Left lobe of liver (tissue), 2 donors: ENCODE measurements at places on chromosomes 12 and 14. TPM values are rescaled to one million over a fixed set of nuclear protein-coding genes. Genes with fewer than 3 reads are reported as not detected.

- DNase-seq = no peak
Observed at GRCh38 chr12:18939051-18939450, 190.5 kb upstream of the PLEKHA5 start.

GRCh38 chr12:67742461-67742860 is 93.9 kb downstream of the DYRK2 start:
- DNase-seq = no peak

DNA sequence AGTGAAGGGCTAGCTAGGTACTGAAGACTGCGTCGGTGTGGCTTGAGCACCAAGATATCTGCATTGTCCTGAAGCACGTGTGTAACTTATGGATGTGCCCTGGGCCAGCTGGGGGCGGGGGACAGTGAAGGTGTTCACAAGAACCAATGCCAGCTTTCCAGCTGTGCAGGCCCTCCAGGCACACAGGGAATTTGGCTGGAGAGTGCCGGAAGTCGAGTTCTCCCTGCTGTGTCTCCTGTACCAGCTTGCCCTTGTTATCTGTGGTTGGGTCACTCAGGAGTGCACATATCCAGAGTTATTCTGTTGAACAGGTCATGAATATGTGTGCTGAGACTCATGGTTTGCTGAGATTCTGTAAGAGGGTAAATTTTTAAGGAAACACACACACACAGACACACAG is 75.9 kb upstream of the CRY1 start:
- DNase-seq = no peak

DNA sequence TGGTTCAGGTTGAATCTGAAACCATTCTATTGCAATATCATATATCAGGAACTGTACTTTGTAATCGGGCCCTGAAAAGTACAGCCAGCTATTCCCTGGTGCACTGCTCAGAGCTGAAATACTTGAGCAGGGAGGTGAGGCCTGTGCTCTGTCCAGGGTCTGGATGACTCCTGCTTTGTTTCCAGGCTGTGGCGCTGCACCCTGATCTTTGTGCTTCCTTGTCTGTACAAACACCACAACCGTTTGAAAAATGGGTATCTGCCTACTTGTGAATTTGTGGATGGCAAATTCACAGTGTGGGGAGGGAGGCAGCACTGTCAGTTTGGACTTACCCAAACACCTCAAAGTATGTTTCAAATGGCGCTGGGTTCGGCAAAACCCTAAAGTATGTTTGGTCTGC is 155.4 kb upstream of the FAR2 start:
- no peak for DNase-seq

DNA sequence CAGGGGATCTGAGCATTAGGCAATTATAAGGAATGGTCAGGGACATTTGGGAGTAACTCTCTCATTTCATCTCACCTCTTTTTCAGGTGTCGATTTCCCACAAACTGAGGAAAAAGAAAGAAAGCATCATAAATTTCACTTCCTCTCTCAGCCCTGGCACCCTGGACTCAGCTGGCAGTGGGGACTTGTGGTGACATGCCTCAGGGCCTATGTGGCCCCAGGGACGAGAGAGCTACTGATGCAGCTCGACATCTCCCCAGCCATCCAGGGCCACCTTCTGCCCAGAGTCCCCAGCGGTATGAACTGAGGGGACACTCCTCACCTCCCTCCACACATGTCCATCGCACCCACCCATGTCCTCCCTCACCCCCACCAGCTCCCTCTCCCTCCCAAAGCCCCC is 11.7 kb downstream of the TNFRSF1A start:
- no peak for DNase-seq

DNA sequence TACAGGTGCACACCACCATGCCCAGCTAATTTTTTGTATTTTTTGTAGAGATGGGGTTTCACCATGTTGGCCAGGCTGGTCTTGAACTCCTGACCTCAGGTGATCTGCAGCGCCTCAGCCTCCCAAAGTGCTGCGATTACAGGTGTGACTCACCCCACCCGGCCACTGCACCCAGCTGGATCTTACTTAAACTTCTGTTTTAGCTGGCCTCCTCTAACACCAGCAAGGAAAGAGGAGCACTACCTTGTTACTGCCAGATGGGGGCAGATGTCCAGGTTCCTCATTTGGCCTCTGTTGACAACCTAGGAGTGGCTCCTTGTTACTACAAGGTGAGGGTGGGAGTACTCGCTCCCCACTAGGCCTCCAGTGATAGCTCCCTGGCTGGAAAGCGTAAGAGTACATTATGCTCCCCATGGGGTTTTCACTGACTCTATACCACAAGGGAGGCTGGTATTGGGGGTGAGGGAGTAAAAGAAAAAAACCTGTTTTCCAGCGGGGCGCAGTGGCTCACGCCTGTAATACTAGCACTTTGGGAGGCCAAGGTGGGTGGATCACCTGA is 13.2 kb upstream of the ARF6 start:
- DNase-seq = no peak

DNA sequence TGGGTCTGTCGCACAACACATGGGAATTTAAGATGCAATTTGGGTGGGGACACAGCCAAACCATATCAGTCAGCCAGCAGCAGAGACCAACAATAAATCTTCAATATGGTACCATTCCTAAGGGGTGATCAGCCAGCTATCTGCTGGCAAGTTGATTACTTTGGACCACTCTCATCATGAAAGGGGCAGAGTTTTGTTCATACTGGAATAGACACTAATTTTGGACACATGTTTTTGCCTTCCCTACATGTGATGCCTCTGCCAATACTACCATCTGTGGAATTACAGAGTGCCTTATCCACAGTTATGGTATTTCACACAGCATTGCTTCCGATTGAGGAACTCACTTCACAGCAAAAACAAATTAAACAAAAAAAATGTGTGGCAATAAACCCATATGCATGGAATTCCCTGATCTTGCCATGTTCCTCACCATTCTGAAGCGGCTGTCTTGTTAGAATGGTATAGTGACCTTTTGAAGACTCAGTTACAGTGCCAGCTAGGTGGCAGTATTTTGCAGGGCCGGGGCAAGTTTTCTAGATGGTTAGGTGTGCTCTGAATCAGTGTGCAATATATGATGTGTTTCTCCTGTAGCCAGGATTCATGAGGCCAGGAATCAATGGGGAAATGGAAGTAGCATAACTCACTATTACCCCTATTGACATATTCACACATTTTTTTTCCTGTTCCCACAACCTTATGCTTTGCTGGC is 179.0 kb upstream of the IGF1 start:
- no peak for DNase-seq

- DNase-seq = no peak
Observed at GRCh38 chr14:96235426-96235825, 20.6 kb upstream of the BDKRB1 start.

DNA sequence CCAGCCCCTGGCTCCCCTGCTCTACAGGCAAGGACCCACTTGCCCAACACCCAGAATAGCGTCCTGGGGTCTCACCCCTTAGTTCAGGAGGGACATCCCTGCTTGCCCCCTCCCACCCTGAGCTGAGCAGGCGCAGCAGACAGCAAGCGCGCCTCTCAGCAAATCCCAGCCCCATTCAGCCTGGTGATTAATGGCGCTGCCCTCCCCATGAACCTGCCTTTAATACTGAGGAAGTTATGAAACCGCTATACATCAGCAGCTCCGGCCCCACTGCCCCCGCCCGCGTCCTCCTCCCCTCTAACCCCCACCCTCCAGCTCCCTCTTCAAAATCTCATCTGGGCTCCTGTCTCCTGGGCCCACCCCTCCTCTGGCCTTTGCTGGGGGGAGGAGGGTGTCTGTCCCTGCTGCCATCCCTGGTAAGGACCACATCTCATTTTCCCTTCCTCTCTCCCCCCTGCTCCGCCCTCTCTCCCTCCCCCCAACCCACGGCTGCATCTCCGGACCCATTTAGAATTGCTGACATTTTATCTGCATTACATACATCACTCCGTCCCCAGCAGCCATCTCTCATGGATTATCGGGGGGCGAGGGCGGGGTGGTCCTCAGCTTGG is 7.1 kb upstream of the SMUG1 start:
- DNase-seq = no peak

DNA sequence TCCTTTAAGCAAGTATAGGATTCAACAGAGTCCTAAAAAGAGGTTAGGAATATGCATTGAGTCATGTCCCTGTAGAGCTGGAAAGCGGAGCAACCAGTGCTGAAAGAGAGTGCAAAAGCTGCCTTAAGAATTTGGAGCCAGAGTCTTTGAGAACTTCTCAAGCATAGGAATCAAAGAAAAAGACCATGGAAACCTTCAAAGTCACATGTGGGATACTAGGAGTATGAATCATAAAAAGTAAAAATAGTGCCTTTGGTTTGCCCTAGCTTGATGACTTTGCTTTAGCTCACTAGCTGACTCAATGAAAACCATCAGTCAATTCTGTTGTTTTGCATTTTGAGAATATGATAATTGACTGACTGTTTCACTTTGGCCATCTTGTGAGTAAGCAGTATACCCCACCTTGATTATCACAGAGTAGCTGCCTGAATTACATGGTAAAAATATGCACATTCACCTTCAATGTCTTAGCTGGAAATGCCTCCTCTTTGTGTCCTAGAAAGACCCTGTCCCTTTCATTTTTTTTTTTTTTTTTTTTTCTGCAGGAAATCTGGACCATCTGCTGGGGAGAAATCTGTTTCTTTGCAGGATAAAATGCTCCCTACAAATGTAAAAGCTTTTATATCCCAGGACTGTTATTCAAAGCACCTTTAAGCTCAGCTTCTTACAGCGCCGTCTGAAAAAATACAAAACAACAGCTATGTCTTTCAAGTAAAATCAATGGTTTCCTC is 248.6 kb upstream of the KRR1 start:
- no peak for DNase-seq

GRCh38 chr12:903055-903454 is 46.4 kb downstream of the RAD52 start:
- no peak for DNase-seq

DNA sequence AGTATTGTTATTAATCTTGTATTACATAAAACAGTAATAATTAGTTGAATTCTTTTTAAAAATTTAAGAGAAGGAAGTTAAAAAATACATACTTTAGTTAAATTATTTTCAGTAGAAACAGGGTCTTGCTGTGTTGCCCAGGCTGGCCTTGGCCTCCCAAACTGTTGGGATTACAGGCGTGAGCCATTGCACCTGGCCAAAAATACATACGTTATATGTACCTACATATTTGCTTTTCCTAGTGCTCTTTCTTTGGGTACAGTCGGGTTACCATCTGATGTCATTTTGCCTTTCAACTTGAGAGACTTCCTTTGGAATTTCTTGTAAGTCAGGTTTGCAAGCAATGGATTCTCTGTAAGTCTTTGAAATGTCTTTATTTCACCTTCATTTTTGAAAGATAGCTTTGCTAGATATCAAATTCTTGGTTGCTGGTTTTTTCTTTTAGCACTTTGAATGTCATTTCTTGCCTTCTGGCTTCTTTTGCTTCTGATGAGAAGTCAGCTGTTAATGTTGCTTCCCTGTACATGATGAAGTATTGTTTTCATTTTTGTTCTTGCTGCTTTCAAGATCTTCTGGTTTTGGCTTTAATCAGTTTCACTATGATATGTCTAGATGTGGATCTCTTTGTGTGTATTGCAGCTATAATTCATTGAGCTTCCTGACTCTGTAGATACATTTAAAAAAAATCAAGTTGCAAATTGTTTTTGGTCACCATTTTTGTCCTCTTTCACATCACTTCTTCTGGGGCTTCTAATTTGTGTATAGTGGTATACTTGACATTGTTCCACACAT is 84.4 kb downstream of the SPATS2 start:
- no peak for DNase-seq

- peak; percentile 79 for DNase-seq
Observed at GRCh38 chr12:54360717-54361456, 3.4 kb downstream of the GPR84 start.

DNA sequence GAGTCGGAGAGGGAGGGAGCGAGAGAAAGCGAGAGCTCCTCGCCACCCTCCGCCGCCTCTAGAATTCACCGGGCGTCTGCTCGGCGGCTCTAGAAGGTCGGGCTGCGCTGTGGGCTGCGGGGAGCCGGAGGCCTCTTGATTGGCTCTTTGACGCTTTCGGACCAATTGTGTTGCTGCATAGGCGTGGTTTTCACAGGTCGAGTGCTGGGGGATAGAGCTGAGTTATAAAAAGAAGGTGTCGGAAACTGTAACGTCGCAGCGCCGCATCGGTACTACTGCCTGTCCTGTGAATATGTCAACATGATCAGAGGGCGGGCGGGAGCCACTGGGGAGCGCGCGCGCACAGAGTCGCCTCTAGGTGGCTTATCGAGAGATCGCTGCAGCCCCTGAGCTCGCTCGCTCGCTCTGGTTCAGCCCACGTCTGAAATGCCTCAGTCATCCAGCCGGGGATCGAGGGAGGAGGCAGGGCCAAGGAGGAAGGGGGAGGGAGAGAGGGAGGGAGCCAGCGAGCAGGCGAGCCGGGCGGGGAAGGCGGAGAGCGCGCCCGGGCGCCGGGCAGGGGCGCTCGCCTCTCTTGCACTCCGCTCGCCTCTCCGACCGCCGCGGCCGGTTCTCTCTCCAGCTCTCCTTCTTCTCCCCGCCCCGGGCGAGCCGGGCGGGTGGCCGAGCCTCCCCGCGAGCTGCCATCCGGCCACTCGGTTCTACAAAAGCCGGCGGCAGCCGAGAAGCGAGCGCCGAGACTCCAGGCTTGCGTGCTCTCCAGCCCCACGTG is at the start of gene TBX3:
Gene TBX3 (minus strand): TSS at position 78 of the 772 bp plus-strand sequence. CDS start 975 bp downstream, outside the sequence.
- peak; percentile 96 for DNase-seq

DNA sequence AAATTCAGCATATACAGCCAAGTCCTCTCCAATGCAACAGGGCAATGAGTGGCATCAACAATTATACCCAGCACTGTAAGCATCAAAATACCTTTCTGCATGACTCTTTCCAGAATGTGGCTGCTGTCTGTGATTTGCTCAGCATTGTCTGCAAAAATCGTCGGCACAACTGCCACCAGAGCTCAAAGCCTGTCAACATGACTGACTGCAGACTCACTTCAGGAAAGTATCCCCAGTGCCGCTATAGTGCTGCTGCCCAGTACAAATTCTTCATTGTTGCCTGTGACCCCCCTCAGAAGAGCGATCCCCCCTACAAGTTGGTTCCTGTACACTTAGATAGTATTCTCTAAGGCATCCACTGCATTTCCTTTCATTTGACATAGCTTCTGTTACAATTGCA is 735 bp downstream of the RNASE6 start:
- no peak for DNase-seq

DNA sequence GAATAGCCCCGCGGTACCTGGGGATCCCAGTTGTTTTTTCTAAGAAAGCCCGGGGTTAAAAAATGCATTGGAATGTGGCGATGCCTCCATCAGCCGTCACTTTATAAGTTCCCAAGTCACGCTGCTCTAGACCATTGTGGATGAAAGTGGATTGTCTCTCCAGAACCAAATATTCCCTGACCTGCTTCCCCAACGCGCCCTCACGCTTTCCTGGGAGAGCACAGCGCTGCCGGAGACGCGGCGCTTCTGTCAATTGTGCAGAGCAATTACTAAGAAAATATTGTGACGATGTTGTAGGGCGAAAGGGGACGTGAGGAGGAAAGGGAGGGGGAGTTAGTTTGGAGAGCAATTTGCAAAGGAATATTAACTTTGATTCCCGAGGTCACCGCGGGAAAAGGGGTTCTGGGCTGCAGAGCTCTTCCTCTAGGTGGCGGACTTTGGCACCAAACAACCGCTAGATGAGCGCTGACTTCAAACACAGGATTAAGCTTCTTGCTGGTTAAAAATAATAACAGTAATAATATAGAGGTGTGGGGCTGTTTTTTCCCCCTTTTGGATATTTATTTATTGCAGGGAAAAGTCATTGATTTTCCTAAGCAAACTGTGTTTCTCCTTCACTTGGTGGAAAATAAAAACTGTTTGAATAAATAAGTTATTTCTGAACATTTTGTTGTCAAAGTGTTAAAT is 9.6 kb upstream of the FOXG1 start:
- DNase-seq = no peak

The MRPS35 gene
- total RNA-seq = 32.1 TPM

The TMEM179 gene
- 0.30 TPM for total RNA-seq

The PRR4 gene
- total RNA-seq = 0.48 TPM

The RFX4 gene
- total RNA-seq = not detected

The MYO1H gene
- total RNA-seq = not detected

The KERA gene
- total RNA-seq = not detected

The TROAP gene
- total RNA-seq = 0.48 TPM

The IL26 gene
- not detected for total RNA-seq
